ENCODE measurements at places on chromosomes 5 and 9. TPM values are rescaled to one million over a fixed set of nuclear protein-coding genes. Genes with fewer than 3 reads are reported as not detected.

Gene ZNF454
- total RNA-seq: 13.9 TPM

Gene OSTF1
- total RNA-seq: 9.8 TPM

Gene SPATA31E1
- total RNA-seq: not detected

GRCh38 chr5:114437936-114438335 is 76.1 kb downstream of the KCNN2 start:
- DNase-seq: no peak

- DNase-seq: no peak
Measured at GRCh38 chr9:116391306-116391900, 237.8 kb downstream of the PAPPA start.

DNA sequence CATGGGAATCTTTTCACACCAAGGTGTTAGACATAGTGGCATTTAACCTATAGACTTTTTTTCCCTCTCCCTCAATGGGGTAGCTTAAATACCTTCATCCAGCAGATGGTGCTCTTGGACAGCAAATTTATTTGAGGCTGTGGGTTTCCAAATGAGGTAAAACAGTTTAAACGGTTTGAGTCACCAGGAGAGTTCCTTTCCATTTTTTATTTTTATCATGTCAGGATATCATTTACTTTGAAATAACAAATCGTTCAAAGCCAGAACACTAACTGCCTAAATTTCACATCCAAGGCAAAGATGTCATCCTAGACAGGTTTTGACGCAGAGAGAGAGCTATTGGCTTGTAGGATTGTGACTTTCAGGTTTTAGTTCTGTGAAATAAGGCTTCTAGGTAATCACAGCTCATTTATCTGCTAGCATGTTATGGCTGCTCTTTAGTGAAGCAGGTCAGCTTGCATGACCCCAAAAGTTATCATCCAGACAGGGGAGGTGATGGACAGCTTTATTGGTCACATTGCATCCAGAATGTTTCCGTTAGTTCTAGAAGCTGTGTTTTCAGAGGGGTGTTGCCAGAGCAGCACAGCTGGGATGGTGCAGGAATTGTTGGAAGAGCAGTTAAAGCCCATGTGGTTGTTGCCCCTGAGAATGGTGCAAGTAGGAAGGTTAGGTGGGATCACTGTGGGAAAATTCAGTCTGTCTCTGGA is 69.8 kb downstream of the KDM4C start:
- DNase-seq: peak; percentile 72

GRCh38 chr9:135370411-135371375 is 108.9 kb upstream of the PPP1R26 start:
- peak; percentile 69 for DNase-seq

DNA sequence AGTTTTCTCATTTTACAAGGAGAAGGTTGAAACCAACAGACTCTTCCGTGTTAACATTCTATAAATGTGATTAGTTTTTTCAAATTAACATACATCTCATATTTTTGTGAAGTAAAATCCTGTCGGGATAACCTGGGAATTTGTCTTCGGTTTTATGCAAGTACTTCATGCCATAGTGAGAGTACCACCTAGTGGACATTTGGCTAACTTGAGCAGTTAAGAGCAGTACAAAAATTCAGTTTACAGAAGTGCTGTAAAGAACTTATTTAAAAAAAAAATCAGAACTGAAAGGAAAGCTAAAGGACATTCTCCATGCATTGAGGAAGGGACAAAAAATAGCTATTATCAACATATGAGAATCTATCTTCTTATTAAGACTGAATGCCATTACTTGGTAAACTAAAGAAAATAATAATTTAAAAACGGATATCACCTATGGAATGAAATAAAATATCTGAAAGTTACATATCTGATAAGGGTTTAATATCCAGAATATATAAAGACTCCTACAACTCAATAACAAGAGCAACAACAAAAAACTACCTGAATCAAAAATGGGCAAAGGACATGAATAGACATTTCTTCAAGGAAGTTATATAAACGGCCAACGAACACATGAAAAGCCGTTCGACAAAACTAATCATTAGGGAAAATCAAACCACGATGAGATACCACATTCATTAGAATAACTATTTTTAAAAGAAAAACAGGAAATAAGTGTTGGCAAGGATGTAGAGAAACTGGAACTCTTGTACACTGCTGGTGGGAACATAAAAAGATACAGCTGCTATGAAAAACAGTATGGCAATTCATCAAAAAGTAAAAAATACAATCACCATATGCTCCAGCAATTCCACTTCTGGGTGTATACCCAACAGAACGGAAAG is 117.0 kb upstream of the GNA14 start:
- no peak for DNase-seq

- no peak for DNase-seq
Measured at GRCh38 chr5:161302559-161302958, 244.0 kb downstream of the GABRB2 start.

Data from cerebellum (tissue), 4 donors.